ENCODE measurements at places on chromosomes 11 and 22.

GRCh38 chr11:86115542-86116385 is 46.9 kb upstream of the PICALM start:
- DNase-seq, result no peak

- peak; percentile 89 for DNase-seq
Measured at GRCh38 chr11:65421794-65422632, 585 bp upstream of the NEAT1 start.

GRCh38 chr11:36361472-36361871 is 65.4 kb downstream of the PRR5L start:
- DNase-seq, result no peak

- no peak for DNase-seq
Measured at GRCh38 chr11:6233984-6234386, 451 bp downstream of the FHIP1B start.

DNA sequence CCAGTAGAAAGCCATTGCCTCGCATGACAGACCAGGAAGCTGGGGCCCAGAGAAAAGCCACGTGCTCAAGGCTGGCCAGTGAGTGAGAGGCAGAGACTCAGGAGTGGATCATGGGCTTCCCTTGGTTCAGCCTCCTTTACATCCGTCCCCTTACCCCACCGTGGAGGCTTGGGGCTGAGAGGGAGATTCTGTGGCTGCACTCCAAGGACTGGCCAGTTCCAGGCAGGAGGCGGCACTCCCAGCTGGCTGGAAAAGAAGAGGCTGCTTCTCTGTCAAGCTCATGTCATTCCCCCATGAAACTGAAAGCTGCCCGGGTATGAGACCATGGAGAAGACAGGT is 6.6 kb upstream of the ASCL2 start:
- DNase-seq, result no peak

DNA sequence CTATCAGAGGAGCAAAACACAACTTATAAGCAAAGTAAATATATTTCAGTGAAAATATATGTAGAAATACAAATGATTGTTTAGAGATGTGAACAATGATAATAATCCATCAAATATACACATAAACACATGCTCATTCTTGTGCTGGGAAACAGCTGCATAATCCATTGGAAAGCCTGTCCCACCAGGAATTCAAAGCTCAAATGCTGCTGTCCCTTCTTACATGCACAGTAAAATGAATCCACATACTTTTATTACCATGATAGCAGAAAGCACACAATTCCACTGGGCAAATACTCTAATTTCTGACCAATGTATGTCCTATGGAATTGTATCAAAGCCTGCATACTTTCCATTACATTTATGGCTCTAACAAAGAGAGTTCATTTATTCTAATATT is 44.5 kb downstream of the SOX6 start:
- DNase-seq, result no peak

- DNase-seq, result peak; percentile 12
Measured at GRCh38 chr11:120108154-120108784, 29.6 kb downstream of the TRIM29 start.

- no peak for DNase-seq
Measured at GRCh38 chr11:13053255-13053917, 44.3 kb downstream of the RASSF10 start.

DNA sequence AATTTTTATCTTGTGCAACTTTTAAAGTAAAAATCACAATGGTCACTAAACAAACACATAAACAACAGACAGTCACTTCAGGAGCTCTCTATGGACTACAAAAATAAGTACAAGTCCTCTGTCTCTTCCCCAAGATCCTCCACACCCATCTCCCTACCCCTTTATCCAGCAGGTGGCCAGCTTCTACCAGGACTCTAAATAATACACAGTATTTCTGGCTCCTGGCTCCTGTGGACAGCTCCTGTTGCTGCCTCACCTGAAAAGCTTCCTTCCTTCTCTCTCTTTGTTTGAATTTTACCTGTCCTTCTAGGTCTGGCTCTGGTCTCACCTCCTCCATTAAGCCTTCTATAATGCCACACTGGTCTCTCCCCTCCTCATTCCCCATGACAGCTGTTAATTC is 86.1 kb downstream of the CLPB start:
- no peak for DNase-seq

- no peak for DNase-seq
Measured at GRCh38 chr22:48258811-48259210, 1496.4 kb downstream of the TBC1D22A start.

DNA sequence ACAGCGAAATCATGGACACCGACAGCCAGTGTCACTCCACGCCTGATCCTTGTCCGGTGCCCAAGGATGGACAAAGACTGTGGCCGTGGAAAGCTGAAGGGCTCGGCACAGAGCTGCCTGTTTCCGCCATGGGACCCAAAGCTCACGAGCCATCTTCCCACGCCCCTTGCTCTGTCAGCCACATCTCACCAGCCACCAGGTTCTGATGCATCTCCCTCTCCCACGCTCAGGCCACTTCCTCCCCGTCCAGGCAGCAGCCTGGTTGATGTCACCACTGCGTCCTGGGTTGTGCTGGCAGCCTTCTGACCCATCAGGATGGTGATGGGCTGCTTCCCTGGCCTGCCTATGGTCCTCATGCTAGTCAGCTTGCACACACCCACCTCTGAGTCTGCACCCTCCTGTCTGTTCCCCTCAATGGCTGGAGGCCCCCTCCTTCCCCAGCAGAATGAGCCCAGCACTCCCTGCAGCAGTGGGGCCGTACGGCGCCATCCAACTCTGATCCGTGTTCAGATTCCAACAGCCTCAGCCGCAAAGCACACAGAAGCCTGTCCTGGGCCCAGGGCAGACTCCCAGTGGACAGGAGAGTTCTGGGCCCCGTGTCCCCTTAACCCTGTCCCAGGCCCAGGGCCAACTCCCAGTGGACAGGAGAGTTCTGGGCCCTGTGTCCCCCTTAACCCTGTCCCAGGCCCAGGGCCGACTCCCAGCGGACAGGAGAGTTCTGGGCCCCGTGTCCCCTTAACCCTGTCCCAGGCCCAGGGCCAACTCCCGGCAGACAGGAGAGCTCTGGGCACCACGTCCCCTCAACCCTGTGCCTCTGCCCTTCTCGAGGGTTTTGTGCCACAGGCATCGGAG is 259.5 kb downstream of the BRD1 start:
- no peak for DNase-seq

GRCh38 chr22:29707010-29707409 is 12.8 kb upstream of the CABP7 start:
- no peak for DNase-seq

GRCh38 chr11:131334601-131335000 is 35.8 kb upstream of the NTM start:
- no peak for DNase-seq

DNA sequence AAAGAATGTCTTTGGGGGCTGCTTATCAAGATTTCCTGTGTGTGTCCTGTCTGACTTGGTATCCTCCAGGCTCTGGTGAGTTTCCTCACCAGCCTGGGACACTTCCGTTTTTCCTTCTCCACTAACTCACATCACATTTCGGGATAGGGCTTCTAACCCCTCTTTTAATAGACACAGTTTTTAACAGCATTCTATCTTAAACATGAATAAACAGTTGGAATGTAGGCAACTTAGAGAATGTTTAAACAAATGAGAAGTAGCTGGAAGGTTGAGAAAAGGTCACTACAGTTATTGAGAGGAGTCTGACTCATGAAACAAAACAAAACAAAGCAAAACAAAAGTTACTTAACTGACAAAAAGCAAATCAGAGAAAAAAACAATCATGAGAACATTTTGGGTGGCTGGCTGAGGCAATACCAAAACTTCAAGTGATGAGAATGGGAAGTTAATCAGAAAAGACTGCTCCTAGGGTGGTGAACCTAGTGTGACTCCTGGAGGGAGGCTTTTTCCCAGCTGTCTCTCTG is 64.7 kb upstream of the CTSC start:
- DNase-seq, result no peak

DNA sequence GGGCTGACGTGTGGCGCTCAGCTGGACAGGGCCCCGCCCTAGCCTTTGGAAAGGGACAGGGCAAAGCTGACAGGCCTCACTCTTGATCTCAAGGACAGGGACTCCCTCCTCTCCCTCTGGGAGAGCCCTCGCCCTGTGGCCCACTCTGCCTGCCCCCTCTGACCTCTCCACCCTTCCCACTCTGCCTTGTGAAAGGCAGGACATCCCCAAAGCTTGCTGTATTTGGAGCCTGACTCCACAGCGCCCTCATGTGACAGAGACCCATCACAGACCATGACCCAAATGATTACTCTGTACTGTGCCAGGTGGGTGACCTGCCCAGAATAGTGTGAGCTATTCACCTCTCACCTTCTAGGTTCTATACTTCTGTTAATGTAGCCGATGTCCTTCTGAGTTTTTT is 18.8 kb downstream of the P2RY2 start:
- no peak for DNase-seq

DNA sequence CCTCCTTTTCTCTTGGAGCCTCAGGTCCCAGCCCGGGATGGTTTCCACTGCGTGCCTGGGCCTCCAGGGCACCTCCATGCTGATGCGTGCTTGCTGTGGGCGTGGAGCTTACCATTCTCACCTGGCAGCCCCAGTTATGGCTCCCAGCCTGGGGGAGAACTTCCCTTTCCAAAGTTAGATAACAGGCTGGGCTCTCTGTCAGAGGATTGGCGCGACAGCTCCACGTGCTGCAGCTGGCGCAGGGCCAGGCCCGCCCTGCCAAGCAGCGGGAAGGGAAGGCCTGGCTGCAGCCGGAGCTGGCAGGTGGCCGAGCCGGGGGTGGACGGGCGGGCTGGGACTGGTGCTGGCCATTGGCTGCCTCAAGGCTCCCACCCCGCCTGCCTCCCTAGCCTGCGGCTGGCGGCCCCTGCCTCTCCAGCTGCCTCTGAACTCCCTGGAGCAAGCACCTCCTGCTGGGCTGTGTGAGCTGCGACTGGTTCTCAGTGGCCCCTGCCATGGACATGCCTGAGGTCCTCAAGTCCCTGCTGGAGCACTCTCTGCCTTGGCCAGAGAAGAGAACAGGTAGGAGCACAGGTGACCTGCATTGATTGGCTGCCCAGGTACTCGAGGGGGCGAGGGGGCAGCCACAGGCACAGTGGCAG is 14.6 kb upstream of the TEF start:
- no peak for DNase-seq

DNA sequence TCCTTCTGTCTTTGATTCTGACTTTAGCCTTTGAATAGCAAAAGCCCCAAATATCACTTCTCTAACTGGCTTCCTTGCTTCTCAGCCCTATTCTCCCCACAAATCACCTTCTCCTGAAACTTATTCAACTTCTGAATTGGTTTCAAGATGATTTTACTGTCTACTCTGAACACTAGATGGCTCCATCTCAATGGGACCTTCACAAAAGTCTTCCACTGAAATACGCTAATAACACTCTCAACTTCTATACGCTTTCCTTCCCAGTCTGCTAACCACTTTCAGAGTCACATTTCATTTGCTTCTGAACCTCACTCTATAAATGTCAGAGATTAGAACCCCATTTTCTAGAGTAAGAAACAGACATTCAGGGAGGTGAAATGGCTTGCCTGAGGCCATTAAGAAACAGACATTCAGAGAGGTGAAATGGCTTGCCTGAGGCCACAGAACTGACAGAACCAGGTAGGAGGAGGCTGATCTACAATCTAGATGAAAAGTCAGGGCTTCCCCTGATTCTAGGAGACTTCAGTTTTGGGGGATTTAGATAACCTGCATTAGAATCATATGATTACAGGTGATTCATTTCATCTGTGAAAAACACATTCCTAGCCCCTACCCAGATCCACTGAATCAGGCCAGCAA is 20.6 kb downstream of the MORC2 start:
- DNase-seq, result no peak

DNA sequence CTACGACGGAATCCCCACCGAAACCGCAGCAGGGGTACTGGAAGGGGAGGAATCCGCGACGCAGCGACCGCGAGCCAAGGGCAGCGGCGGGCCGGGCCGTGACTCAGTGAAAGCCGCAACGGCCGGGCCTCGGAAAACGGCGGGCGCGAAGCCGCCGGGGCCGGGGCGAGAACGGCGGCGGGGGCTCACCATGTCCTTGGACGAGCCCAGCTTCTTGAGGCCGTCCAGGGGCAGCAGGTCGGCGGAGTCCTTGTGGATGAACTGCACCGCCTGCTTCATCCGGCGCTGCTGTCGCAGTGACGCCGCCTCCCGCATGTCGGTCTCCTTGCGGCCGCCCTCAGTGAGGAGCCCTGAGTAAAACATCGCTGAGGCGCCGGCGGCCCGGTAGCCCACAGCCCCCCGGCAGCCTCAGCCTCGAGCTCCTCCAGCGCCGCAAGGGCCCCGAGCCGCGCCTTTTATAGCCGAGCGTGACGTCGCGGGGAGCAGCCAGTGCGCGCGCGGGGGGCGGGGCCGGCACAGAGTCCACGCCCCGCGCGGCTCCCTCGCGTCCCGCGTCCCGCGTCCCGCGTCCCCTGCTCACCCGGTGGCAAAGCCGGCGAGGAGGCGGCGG is at the start of gene NRIP3:
Gene NRIP3, minus strand, starts transcription at position 429 of the 610 bp plus-strand sequence. Its CDS starts 66 bp downstream, at position 363.
- peak; percentile 59 for DNase-seq

DNA sequence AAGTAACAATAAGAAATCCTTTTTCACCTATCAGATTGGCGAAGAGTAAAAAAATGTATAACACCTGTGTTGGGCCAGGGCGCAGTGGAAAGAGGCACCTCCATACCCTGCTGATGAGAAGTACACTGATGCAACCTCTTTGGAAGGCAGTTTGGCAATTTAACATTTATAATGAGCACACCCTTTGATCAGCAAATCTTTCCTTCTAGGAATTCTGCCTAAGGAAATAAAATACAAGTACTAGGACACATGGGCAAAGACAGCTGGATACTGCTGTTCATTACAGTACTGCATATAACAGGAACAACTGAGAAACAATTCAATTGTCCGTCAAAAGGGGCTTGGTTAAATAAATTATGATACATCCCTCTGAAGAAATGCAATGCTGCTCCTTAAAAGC is 110.1 kb downstream of the RPL27A start:
- no peak for DNase-seq

- no peak for DNase-seq
Measured at GRCh38 chr11:45041596-45041995, 90.9 kb upstream of the TP53I11 start.

DNA sequence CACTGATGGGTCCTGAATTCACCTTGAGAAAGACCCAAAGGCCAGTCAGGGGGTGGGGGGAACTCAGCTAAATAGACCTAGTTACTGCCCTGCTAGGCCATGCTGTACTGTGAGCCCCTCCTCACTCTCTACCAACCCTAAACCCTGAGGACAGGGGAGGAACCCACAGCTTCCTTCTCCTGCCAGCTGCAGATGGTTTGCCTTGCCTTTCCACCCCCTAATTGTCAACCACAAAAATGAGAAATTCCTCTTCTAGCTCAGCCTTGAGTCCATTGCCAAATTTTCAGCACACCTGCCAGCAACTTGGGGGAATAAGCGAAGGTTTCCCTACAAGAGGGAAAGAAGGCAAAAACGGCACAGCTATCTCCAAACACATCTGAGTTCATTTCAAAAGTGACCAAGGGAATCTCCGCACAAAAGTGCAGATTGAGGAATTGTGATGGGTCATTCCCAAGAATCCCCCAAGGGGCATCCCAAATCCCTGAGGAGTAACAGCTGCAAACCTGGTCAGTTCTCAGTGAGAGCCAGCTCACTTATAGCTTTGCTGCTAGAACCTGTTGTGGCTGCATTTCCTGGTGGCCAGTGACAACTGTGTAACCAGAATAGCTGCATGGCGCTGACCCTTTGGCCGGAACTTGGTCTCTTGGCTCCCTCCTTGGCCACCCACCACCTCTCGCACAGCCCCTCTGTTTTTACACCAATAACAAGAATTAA is 2.4 kb upstream of the TTC36 start:
- no peak for DNase-seq

- DNase-seq, result no peak
Measured at GRCh38 chr11:72058416-72059034, 21.8 kb downstream of the NUMA1 start.

- DNase-seq, result no peak
Measured at GRCh38 chr11:27041141-27041899, 705 bp downstream of the BBOX1 start.

Data from activated CD8-positive, alpha-beta memory T cell treated with anti-CD3 and anti-CD28 coated beads for 1 hour (primary cell).